ENCODE measurements at places on chromosomes 13 and 19. TPM values are rescaled to one million over a fixed set of nuclear protein-coding genes. Genes with fewer than 3 reads are reported as not detected.

GRCh38 chr13:34667286-34668218 lies 274.5 kb upstream of the NBEA start:
- no peak for DNase-seq

- peak; percentile 84 for DNase-seq
These were observed 13.3 kb downstream of the ARRDC2 start for GRCh38 chr19:18021121-18021755.

- DNase-seq: no peak
These were observed 103.3 kb downstream of the DGKH start for GRCh38 chr13:42151781-42152180.

DNA sequence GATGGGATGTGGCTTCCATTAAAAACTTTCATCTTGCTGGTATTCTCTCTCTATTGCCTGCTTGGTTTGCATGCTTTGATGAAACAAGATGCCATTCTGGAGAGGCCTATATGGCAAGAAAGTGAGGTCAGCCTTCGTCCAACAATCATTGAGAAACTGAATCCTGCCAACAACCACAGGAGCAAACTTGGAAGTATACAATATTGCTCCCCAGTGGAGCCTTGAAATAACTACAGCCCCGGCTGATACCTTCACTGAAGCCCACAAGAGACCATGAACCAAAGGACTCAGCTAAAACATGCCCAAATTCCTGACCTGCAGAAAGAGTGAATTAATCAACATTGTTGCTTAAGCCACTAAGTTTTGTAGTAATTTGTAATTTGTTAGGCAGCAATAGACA lies 82.5 kb upstream of the FGF14 start:
- DNase-seq: peak; percentile 17

GRCh38 chr19:1084024-1084868 lies 10.9 kb downstream of the POLR2E start:
- no peak for DNase-seq

DNA sequence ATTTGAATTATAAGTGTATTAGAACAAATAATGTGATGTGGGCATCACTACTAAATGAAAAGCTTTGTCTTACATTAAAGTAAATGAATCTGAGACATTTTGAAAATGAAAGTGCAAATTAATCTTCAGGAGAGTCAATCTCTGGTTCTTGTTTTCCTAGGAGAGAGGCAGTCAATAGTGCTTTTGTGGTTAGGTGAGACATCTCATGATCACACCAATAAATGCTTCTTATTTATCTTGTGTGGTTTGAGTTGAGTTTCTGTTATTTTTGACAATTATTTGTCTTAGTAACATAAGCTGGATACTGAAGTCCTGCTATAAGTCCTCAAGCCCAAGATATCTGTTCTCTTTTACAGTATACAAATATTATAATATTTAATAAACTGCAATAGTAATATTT lies 1378.0 kb upstream of the PCDH9 start:
- DNase-seq: no peak

GRCh38 chr13:29713839-29714238 lies 118.4 kb upstream of the SLC7A1 start:
- DNase-seq: peak; percentile 12

DNA sequence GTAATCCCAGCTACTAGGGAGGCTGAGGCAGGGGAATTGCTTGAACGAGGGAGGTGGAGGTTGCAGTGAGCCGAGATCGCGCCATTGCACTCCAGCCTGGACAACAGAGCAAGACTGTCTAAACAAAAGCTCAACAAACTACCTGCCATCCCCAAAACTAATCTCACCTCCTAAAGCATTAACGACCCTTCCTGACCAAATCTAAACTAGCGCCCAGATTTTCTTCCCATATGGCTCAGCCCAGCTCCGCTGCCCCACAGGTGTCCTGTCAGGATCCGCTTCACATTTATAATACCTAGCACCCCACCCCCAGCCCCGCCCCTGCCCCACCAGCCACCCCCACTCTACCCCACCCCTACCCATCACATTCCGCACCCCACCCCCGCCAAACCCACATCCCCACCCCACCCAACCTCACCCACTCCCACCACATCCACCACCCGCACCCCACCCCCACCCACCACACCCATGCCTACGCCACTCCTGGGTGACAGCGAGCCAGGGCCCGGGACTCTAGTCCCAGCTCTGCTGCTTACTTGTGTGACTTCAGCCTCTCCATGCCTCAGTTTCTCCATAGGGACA lies 599 bp downstream of the C19orf12 start:
- DNase-seq: no peak

DNA sequence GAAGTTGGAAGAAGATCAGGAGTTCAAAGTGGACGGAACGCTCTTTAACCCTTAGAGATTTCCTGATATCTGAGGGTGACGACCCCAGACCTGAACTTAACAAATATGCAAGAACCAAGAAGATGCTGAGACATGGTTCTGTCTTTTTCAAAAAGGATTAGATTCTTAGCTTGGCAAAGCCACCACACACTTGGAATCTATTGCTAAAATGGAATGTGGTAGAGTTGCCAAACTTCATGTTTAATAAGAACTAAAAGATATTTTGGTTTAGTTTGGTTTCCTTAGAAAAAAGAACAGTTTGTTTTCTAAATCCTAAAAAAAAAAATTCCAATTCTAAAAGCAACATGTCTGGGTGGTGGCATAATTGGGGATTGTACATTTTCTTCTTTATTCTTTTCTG lies 29.5 kb downstream of the UNC13A start:
- no peak for DNase-seq

DNA sequence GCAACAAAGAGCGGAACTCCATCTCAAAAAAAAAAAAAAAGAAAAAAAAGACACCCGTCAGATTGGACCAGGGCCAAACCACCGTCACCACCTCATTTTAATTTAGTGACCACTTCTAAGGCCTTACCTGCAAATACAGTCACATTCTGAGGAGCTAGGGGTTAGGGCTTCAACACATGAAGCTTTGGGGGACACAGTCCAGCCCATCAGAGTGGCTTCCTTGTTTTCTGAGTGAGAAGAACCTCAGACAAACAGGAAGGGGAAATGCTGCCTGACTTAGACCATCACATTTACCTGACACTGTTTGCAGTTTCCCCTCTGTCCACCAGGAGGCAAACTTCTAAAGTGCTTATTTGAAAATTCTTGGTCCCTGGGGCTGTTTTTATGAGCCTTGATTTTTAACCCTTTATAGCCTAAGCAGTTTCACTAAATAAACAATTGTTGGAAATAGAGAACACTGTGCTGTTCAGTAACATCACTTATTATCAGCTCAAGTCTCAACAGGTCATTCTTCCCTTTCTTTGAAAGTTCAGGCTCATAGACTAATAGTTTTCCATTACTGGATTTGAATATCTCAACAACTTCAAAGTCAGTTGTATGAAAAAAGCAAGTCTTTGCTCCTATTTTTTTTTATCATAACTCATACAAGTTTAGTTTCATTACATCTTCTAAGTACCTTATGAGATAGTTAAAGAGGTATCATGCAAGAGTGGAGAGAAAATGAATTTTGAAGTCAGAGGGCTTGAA lies 74.9 kb upstream of the WASF3 start:
- peak; percentile 57 for DNase-seq

DNA sequence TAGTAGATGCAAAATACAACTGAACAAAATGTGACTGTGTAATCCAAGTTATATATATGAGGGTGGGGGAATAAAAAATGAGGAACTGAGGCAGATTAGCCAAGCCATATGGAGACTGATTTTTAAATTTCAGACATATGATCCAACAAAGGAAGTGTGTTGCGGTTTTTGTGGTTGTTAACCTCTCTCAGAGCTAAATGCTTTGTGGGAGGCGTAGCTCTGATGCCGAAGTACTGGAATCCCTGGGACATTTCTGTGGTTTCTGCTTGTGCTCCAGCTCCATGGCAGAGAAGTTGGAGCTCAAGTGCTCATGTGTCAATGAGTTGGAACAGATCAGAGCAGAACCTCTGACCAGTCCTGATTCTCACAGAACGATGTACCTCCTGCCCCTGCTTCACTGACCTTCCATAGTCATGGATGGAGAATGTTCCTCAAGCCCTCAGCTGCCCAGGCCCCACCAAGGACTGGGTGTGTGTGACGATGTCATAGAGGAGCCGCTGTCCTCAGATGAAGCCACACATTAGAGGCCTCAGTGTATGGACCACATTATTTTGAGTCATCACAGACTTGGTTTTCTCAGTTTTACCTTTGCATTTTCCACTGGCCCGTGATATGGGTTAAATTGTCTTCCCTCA lies 107.6 kb downstream of the SOX1 start:
- DNase-seq: no peak

DNA sequence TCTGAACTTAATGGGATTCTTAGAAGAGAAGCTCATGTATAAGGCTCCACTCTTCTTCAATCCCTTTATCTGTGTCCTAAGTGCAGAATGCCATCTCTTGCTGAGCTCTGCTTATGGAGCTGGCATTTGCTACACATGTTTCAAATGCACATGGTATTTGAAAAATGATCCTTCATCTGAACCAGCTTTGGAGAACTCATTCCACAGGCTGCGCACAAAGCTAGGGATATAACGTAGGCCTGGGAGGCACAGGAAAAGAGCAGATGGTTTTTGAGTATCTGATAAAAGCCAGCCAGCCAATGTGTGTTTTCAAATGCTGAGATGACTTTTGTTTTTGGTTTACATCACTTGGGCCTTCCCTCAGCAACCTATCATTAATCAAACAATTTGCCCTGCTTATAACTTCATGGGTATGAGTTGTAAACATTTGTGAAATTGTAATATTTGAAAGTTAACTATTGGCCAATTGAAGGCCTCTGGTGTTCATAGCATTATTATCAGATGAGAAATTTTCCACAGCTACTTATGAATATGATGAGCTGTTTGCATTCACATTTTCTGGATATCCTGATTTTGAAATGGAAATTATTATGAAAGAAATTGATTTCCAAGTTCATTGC lies 729.0 kb downstream of the FGF9 start:
- DNase-seq: no peak

DNA sequence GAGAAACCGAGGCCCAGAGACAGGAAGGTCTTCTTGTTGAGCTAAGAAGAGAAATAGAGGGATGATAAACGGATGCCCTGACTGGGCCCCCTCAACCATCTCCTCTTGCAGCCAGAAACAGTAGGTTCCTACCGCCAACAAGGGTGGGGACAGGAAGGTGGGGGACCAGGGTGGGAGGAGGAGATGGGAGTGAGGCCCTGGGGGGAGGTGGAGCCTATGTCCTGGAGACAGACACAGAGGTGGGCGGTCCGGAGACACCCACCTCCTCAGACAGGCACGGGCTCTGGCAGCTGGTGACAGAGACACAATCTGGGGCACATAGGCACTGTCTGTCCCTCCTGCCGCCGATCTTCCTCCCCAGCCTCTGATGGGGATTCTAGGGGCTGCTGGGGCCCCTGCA lies 16.9 kb downstream of the GADD45B start:
- no peak for DNase-seq

GRCh38 chr19:47049307-47049700 lies 880 bp upstream of the TMEM160 start:
- DNase-seq: no peak

GRCh38 chr19:35797663-35798062 lies 15.0 kb downstream of the PRODH2 start:
- no peak for DNase-seq

DNA sequence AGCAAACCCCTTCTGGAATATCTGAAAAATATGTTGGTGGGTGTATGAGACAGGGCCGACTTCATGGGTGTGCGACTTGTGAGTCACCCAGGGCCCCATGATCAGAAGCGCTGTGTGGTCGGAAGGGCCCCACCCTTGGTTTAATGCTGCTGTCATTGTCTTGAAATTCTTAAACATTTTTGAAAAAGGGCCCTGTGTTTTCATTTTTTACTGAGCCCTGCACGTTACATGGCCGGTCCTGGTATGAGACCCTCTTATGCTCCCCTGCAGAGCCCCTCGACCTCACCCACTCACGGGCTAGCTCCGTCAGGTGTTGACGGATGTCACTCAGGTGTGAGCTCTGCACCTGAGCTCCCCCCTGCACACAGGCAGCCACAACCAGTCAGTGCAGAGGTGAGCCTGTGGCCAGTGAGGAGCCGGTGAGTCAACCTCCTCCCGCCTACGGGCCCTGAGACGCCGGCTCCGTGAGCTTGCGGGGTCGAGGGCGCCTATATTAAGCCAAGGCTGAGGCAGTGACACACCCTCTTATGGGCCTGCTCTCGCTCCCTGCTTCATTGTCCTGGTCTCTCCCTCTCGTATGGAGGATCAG lies 27.7 kb downstream of the GADD45B start:
- peak; percentile 84 for DNase-seq

GRCh38 chr13:43510956-43511901 lies 275.5 kb downstream of the ENOX1 start:
- DNase-seq: no peak

DNA sequence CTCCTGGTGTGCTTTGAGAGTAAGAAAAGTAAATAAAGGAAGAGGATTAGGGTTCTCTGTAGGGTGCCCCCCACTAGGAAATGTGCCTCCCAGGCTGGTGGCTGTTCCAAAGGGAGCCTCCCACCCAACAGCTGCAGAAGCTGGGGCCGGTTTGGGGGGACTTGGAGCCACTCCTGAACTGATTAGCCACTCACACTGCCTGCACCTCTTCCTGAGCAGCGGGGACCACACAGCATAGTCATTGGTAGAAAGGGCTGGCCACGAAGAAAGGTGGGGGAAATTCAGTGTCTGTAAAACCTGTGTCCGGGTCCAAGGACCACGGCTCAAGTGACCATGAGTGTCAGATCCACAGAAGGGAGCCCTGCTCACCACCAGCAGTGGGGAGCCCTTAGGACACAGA lies 55.6 kb downstream of the SPACA7 start:
- no peak for DNase-seq

GRCh38 chr13:77310579-77311279 lies 16.2 kb downstream of the MYCBP2 start:
- no peak for DNase-seq

GRCh38 chr13:105847527-105848291 lies 687.8 kb downstream of the EFNB2 start:
- no peak for DNase-seq

DNA sequence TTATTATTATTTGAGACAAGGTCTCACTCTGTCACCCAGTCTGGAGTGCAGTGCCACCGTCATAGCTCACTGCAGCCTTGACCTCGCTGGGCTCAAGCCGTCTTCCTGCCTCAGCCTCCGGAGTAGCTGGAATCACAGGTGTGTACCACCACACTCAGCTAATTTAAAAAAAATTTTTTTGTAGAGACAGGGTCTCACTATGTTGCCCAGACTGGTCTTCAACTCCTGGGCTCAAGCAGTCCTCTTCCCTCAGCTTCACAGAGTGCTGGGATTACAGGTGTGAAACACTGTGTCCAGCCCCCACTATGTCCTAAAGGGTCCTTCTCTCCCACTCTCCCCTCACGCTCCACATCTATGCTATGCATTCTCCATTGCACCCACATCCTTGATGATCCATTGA lies 9.1 kb upstream of the TLE2 start:
- no peak for DNase-seq

- no peak for DNase-seq
These were observed 34.7 kb upstream of the RANBP3 start for GRCh38 chr19:6012426-6013170.

The GPR4 gene
- polyA plus RNA-seq: 0.02 TPM

The FCER2 gene
- polyA plus RNA-seq: not detected

The THAP8 gene
- polyA plus RNA-seq: 3.1 TPM

The BEST2 gene
- polyA plus RNA-seq: 0.12 TPM

The PABPC3 gene
- polyA plus RNA-seq: 0.16 TPM

The ZMYM2 gene
- 12.7 TPM for polyA plus RNA-seq

The SIGLEC5 gene
- polyA plus RNA-seq: not detected

The ZNF99 gene
- polyA plus RNA-seq: not detected
